NCI-H187 (cell line): ENCODE measurements at places on chromosomes 3 and 15.

DNA sequence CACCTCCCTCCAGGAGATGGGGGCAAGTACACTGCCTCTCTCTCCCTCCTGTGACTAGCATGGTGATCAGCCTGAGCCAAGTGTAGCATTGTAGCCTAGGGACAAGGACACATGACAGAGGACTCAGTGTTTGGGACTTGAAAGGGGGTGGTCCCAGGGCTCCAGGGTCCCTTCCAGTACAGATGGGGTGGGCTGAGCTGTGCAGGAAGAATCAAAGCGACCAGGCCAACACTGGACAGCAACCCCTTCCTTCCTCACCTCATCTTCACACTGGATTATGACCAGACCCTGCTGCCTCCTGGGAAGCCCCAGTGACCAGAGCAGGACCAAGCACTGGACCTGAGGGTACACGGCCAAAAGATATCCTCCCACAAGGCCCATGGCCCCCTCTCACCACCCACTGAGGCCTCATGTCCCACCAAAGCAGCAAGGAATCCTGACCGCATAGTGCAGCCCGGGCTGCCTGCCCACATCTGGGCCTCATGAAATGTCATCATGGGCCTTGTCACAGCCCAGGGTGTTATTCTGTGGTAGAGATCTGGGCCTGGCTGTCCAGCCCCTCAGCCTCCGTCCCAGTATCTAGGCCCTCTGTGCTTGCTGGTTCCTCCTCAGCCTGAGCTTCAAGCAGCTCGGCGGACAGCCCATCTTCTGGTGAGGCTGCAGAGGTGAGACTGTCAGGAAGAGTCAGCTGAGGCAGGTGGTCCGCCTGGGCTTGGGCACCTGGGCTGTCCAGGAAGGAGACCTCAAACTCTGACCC, 9.5 kb downstream of the GORASP1 start:
- no peak for DNase-seq

GRCh38 chr3:153061938-153062528, 100.0 kb upstream of the RAP2B start:
- DNase-seq: no peak

- DNase-seq: no peak
Measured at GRCh38 chr3:13598201-13598600, 49.3 kb downstream of the FBLN2 start.

DNA sequence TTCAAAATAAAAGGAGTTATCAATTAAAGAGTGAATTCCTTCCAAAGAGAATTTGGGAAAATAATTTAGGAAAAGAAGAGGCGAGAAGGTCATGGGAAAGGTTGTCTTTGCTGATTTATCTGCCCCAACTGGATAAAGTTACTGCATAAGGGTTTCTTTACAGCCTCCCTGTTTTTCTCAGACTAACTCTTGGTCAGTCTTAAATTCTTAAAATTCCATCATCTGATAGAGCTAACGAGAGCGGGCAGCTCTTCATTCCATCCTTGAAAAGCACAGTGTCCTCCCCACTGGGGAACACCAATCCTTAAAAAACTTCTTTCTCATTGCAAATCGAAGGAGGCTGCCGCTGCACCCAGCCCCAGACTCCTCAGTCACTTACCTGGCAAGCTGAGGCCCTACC, 107.2 kb downstream of the PGPEP1L start:
- no peak for DNase-seq

- no peak for DNase-seq
Measured at GRCh38 chr3:43770426-43771103, 79.8 kb downstream of the ABHD5 start.

DNA sequence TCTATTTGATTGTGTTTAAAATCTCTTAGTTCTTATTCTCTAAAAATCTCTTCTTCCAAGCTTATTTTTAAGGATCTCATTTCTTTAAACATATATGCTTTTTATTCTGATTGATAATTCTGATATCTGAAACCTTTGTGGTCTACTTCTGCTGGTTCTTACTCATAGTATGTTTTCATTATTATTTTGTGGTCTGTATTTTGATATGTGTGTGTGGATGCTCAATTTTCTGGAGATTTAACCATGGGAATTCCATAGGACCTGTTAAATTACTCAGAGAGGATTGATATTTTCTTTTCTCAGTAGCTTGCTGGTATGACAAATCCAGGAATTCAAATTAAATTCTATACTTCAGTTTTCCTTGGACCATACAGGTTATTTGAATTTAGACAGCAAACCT, 14.7 kb upstream of the HHLA2 start:
- DNase-seq: no peak

DNA sequence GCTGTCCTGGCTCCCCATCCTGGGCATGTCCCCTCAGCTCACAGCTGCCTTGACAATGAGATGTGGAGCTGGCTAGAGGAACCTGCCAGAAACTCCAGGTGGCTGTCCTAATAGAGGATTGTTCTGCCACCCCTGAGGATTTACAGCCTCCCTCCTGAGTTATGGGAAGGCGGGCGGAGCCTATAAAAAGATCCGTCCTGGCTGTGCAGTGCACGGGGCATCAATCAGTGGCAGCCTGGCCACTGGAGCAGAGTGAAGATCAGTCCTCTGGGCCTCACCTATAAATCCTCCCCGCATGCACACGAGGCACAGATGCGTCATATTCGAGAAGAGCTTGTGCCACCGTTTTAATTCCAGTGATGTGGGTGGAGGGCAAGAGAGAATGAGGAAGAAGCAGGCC, 90.0 kb downstream of the MEGF11 start:
- DNase-seq: no peak

GRCh38 chr15:90757461-90757860, 40.3 kb downstream of the BLM start:
- DNase-seq: no peak

GRCh38 chr3:187288131-187288854, 3.2 kb downstream of the MASP1 start:
- DNase-seq: no peak

DNA sequence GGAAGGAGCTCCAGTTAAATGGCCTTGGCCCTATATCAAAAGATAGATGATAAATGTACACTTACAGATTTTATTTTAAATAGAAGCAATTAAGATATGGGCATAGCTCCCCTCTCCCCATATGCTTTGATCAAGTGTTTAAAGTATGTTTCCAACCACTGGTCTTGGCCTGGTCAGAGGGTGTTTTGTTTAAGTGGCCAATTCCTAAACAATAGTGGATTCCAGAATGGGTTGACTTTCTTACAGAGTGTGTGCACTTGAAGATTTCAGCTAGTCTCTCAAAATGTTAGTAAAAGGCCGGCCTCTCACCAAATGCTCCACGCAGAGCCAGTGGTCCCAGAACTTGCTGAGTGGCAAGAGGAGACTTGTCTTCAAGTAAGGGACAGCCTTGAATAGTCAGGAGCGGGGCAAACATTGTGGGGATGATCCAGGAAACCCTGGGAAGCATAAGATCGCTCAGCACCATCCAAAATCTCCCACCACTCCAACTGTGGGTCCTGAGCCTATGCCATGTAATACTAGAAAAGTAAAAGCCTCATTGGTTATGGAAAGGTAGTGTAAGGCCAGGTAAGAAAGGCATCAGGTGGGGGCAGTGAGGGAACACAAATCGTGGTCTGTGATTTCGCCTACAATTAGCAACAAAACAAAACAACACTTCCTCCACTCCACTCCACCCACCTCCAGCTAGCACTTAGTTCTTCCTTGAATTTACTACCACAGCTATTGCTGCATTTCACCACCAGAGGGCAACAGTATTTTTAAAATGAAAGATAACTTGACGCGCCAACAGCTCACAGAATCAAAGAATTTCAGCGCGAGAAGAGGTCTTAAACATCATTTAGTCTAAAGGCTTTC, 4.8 kb downstream of the RARRES1 start:
- no peak for DNase-seq

DNA sequence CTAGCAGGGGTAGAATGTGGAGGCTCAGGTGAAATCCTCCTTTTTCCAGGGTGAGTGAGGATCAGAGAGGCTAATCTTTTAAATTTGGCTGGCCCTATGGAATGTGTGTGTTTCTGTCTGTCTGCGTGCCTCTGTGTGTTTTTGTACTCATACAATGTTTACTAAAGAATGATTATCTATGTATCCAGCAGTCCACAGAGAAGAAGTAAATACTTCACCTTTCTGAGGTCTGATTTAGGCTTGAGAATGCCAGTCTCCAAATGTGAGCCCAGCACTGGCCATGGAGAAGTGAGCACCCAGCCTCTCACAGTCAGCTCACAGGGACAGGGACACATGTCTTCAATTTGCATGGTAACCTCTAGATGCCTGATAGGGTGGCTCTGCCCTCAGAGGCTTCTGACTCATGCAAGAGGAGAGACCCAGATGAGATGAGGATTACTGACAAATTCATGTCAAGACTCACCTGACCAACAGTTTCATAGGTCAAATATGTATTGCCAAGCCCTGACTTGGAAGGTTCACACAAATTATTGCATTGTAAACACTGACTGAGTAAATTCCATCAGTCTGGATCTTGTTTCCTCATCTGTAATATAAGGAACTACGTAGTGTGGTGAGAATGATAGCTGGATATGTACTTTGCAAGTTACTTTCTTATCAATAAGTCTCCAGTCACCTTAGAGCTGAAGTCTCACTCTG, 31.0 kb downstream of the ENTPD3 start:
- DNase-seq: no peak

- no peak for DNase-seq
Measured at GRCh38 chr3:41222501-41222900, 23.2 kb downstream of the CTNNB1 start.
